ENCODE measurements at places on chromosomes 4 and X. TPM values are rescaled to one million over a fixed set of nuclear protein-coding genes. Genes with fewer than 3 reads are reported as not detected.

Gene SH2D1A
- 32.4 TPM for total RNA-seq

Gene PCYT1B
- not detected for total RNA-seq

Gene JAKMIP1
- not detected for total RNA-seq

Gene IL13RA1
- total RNA-seq = 0.94 TPM

Gene NKX3-2
- not detected for total RNA-seq

Gene KDM6A
- total RNA-seq = 47.2 TPM
